ENCODE measurements at places on chromosomes 4 and X.

DNA sequence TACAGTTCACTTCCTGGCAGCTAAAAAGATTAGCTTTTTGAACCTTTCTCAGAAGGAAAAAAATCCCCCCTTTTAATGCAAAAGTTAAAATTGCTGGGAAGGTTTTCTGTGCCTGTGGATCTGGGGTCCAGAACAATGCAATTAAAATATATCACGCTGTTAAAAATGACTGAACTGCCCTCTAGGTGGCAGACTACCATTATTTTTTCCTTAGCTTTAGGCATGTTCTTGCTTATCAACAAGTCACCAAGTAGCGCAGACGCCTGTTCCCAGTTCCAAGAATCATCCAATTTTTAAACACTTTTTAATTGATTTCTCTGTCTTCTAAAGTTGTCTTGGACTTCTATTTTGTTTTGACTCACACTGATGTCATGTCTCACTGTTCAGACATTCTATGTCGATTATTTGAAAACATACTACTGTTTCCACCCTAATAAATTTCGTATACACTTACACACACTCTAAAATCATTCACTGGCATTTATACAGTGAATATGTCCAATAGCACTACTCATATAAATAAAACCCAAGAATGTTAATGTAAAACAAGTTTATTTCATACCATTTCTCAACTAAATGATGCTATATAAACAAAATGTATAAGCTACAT is 661.6 kb downstream of the RAPGEF2 start:
- DNase-seq, result no peak

DNA sequence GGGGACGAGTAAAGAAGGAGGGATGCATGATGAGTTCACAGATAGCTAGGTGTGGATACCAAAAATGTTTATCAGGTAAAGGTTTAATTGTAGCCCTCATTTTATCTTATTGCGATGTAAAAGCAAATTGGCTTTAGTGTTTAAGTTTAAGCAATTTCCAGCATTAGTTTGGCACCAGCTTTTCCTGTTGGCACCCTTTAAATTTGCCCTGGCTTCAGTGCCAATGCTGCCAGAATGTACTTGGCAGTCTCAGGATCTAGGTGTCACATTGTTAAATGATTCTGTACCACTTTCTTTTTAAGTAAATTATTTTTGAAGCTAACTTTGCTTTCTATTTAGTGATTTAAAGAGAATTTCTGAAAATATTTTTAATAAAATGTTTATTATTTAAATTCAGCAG is 681.8 kb downstream of the PCDH18 start:
- DNase-seq, result no peak

DNA sequence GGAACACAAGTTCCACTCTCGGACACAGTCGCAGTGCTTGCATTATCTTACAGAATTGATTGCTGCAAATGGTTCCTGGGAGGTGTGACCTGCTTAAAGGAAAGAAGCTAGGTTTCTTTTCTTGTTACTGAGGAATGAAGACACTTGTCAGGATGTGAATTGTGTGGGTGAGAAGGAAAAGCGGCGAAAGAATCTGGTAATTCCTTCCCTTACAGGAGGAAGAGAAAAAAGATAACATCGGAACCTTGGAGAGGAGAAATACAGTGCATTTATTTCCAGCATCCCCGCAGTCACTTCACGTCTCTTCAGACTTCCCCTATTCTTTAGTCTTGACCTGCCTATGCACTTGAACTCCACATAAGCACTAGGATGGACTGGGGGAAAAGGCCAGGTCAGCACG is 389 bp upstream of the CCSER1 start:
- DNase-seq, result no peak

DNA sequence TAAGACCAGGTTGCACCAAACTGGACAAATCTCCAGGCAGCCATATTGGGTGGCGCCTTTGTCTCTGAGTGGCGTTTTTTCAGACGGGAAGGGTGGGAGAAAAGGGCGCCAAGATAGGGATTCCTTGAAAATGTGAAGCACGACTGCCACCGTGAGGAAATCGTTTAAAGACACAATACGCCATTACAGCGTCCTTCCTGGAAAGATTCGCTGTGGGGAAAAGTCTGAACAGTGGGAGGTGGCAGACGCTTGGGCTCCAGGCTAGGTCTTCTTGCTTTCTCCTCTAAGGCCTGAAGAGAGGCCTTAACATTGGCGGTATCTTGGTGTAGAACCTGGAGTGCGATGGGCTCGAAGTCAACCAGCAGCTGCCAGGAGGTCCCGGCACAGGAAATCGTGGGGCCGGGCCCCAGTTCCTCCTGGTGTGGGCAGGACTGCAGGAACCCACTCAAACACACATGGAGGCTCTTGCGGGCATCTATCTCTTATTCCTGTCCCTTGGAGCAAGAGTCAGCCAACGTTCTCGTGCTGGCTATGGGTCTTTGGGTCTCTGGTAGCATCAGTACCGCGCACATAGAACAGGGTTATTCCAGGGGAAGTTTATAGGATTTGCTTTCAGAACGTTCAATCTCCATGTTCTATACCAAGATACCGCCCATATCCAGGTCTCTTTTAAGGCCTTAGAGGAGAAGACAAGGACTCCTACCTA is 208.8 kb downstream of the OR13H1 start:
- DNase-seq, result no peak

- DNase-seq, result no peak
Observed at GRCh38 chr4:30996841-30997240, 276.7 kb downstream of the PCDH7 start.

DNA sequence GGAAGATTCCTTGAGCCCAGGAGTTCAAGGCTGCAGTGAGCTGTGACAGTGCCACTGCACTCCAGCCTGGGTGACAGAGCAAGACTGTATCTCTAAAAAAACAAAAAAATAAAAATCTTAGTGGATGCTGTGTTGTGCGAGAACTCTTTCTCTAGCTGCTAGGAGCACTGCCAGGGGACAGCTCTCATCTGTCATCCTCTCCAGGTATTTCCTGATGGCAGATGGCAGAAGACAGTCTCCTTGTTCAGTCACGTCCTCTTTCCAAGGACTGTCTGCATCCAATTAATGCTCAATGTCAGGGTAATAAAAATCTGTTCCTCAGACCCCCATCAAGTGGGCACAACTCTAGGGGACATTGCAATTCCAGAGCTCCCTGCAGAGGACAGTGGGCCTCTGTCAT is 29.2 kb downstream of the PPM1K start:
- DNase-seq, result no peak

- DNase-seq, result no peak
Observed at GRCh38 chrX:13888284-13888683, 71.4 kb upstream of the GPM6B start.

GRCh38 chrX:3712051-3712869 is 1.2 kb downstream of the PRKX start:
- DNase-seq, result peak; percentile 32

- DNase-seq, result no peak
Observed at GRCh38 chr4:90375081-90375480, 247.9 kb downstream of the CCSER1 start.

GRCh38 chr4:85798012-85798770 is 323.2 kb downstream of the ARHGAP24 start:
- no peak for DNase-seq

- no peak for DNase-seq
Observed at GRCh38 chr4:67892253-67892652, 8.5 kb upstream of the TMPRSS11D start.

DNA sequence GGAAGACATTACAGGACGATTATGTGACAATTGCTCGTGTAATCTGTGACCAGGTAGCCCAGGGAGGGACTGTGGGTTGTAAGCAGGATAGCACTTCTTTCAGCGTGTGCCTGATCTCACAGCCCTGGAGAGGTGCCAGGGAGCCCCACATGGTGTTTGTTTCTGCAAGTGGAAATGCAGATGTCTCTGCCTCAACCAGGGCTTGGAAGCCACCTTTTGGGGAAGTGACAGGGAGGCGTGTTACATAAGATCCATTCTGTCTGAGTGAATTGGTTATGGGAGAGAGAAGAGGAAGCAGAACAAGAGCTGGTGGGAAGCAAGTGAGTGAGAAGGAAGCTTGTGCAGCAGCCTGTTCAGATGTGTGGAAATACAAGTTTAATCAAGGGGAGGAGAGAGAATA is 104.5 kb upstream of the GATB start:
- DNase-seq, result no peak

- DNase-seq, result no peak
Observed at GRCh38 chrX:132563976-132564375, 75.1 kb upstream of the MBNL3 start.

- no peak for DNase-seq
Observed at GRCh38 chr4:1300466-1301455, 11.1 kb downstream of the MAEA start.

- DNase-seq, result no peak
Observed at GRCh38 chrX:31038575-31039326, 33.1 kb downstream of the FTHL17 start.

DNA sequence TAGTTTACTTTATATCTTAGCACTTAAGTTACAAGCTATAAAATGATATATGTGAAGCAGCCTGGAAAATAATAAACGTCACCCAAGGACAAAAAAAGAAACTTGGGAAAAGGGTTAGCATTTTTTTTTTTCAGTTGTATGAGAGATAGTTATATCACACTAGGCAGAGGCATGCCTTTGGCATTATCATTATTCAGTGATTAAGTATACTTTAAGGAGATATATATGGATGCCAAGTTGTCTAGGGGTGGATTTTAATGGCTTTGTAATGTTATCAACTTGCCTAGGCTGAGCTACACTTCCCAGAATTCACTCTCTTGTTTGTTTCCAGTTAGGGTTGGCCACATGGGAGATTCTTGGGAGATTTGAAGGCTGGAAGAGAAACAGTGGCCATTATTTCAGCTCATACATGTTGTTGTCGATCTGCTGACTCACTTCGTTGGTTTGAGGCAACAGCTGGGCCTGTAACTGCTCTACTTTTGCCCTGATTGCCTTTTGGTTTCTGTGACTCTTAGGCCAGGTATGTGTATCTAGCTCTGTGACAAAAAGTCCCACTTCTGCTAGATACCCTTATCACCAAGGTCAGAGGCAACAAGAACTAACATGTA is 11.5 kb upstream of the SRPX start:
- DNase-seq, result no peak

DNA sequence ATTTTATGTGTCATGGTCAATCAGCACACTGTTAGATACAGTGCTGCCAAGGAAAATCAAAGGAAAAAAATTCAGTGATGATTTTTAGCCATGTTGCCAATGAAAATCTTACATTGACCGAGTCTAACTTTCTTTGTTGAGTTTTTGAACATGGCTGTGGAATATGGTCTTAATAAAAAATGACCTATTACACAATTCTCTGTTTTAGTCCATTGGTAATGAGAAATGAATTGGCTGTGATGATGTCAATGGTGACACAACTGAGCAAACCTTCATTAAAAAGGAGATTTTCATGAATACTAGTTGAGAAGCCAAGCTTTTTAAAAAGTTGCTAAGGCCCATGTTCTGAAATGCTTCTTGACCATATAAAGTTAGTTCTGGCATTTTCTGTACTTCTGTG is 225.9 kb upstream of the GYPA start:
- no peak for DNase-seq

- DNase-seq, result no peak
Observed at GRCh38 chr4:105102016-105102415, 44.7 kb upstream of the TET2 start.

DNA sequence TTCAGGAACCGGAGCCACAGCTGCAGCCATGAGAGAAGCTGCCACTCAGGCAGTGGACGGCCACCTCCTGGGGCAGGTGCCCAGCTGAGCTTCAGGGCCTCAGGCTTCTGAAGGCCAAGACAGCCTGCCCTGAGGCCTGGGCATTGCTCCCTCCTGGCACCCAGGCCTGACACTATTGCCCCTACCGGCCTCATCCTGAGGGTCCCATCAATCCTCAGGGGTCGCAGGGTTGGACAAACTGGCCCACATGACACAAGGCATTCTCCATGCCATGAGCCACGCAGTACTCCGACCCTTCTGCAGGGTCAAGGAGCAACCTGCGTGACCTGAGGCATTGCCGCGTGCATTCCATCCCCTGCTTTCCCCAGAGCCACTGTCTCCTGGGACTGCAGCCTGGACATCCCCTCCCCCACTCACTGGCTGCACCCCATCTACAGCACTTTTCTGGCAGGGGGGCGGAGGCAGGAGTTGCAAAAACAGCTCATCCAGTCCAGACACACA is 3.0 kb upstream of the ZFP92 start:
- DNase-seq, result no peak

GRCh38 chr4:186204103-186204559 is 12.8 kb downstream of the CYP4V2 start:
- DNase-seq, result no peak

- no peak for DNase-seq
Observed at GRCh38 chr4:12118651-12119213, 690.0 kb upstream of the HS3ST1 start.

DNA sequence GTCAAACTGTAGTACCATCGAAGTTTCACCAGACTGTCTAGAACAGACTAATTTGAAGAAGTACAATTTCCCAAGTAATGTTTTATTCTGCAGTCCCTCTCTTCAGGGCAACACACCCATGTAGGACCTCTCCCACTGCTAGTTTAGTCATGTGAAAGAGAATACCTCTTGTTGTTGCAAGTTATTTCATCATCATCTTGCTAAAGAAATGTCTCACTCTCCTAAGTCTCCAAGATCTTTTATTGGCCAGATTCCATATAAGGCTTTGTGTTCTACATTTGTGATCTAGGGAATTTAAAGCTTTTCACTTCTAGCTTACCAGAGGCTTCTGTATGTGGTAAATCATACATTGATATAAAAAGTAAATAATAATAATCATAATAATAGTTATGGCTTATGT is 745.3 kb upstream of the MAGEB2 start:
- no peak for DNase-seq

DNA sequence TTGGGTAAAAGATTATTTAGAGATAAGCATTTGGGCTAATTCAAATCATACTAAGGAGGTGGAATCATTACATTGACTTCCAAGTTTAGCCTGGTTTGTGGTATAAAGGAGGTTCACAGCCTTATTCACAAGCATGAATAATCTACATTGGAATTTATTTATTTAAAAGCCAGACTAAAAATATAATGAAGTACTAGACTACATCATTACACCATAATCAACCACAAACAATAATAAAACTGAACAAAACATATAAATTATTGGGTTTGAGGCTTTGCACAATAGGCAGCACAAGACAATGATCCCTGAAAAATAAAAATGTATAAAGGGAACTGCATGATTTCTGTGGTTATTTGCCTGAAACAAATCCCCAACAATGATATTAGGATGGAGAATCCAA is 314.0 kb downstream of the GBA3 start:
- DNase-seq, result no peak

GRCh38 chr4:80213117-80213815 is 16.0 kb downstream of the PRDM8 start:
- no peak for DNase-seq

GRCh38 chrX:40095583-40096394 is 2.0 kb downstream of the BCOR start:
- DNase-seq, result peak; percentile 64

- no peak for DNase-seq
Observed at GRCh38 chr4:156971676-156972378, at the start of gene PDGFC. Gene PDGFC (minus strand): TSS chr4:156971799. CDS start chr4:156970903, 896 bp downstream.

DNA sequence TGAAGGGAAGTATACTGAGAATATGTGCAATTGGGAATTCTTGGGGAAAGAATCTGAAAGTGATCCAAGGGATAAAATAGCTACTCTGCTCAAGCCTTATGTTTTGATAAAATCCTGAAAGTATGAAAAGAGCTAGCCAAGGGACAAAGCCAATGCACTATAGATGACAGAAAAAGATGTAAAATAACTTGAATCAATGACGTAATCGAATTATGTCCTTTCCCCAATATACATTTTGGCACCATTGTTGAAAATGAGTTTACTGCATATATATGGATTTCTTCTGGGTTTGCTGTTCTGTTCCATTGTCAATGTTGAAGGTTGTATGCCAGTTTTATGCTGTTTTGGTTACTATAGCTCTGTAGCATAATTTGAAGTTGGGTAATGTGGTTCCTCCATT is 407.3 kb downstream of the DCAF12L2 start:
- no peak for DNase-seq
